CD8-positive, alpha-beta memory T cell (primary cell): ENCODE measurements at places on chromosomes 1 and 21. TPM values are rescaled to one million over a fixed set of nuclear protein-coding genes. Genes with fewer than 3 reads are reported as not detected.

GRCh38 chr1:167819849-167820683 lies 93.9 kb downstream of the ADCY10 start:
- H3K4me1 ChIP-seq, result no peaks in the 10 kb centered on the region
- H3K4me3 ChIP-seq, result no peak overlapping the region
- DNase-seq, result no peak
- H3K27me3 ChIP-seq, result no peaks in the 10 kb centered on the region
- peak overlapping the region; percentile 40 for H3K27ac ChIP-seq

GRCh38 chr1:235266325-235266724 lies 61.7 kb downstream of the ARID4B start:
- no peaks in the 10 kb centered on the region for H3K27me3 ChIP-seq
- no peak overlapping the region for H3K27ac ChIP-seq
- H3K4me3 ChIP-seq, result no peak overlapping the region
- no peak for DNase-seq
- peaks cover 33% of the 10 kb centered on the region for H3K4me1 ChIP-seq
- no peaks in the 10 kb centered on the region for H3K36me3 ChIP-seq

DNA sequence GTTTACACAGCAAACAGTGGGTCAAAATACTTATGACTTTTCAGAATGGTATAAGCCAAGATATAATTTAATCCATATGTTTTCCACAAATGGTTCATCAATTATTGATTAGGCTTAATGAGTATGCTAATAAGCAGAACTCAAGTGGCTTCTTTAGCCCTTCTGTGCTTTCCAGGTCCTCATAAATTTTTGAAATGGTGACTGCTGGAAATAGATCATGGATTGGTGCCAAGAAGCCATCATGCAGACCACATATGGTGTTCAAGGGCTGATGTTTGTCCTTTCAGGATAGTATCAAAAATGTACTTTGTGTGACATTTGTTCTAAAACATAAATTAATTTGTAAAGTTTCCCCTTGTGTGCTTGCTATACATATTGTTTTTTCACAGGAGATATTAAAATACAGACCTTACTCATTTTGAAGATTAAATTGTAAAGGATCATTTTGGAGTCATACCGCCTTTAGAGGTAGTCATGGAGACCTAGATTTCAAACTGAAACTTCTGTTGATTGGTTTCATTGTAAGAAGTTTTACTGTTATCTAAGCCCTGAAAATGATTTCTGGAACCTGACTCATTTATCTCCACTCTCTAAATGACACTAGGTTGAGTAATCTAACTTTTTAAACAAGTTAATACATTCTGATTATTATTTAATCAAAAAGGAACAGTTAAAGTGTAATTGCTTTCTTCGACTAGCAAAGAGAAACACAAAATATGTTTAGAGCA lies 507.9 kb downstream of the PLA2G4A start:
- H3K27ac ChIP-seq, result no peak overlapping the region
- H3K4me3 ChIP-seq, result no peak overlapping the region
- H3K36me3 ChIP-seq, result no peaks in the 10 kb centered on the region

DNA sequence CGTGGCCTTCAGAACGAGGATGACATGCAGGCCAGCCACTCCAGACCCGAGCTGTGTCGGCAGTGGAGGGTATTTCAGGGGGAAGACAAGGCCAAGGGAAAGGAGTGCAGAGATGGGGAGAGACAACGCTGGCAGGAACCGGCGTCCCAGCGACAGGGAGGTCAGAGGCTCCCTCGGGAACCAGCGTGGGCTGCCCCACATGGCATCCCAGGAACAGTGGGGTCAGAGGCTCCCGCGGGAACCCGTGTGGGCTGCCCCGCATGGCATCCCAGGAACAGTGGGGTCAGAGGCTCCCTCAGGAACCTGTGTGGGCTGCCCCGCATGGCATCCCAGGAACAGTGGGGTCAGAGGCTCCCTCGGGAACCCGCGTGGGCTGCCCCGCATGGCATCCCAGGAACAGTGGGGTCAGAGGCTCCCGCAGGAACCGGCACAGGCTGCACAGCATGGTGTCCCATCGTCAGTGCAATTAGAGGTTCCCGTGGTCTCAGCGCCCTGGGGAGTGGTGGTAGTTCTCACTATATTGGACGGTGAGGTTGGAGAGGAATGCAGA lies 43.0 kb downstream of the SLC19A1 start:
- H3K4me1 ChIP-seq, result no peaks in the 10 kb centered on the region
- no peaks in the 10 kb centered on the region for H3K27me3 ChIP-seq
- no peaks in the 10 kb centered on the region for H3K36me3 ChIP-seq

GRCh38 chr21:42041711-42042110 lies 29.4 kb upstream of the UMODL1 start:
- no peaks in the 10 kb centered on the region for H3K27me3 ChIP-seq
- no peak for DNase-seq

GRCh38 chr1:32501865-32502264 lies 37.0 kb downstream of the ZBTB8B start:
- H3K36me3 ChIP-seq, result no peaks in the 10 kb centered on the region
- peaks cover 9% of the 10 kb centered on the region for H3K27me3 ChIP-seq
- no peak overlapping the region for H3K27ac ChIP-seq
- no peak overlapping the region for H3K4me3 ChIP-seq
- no peak for DNase-seq

DNA sequence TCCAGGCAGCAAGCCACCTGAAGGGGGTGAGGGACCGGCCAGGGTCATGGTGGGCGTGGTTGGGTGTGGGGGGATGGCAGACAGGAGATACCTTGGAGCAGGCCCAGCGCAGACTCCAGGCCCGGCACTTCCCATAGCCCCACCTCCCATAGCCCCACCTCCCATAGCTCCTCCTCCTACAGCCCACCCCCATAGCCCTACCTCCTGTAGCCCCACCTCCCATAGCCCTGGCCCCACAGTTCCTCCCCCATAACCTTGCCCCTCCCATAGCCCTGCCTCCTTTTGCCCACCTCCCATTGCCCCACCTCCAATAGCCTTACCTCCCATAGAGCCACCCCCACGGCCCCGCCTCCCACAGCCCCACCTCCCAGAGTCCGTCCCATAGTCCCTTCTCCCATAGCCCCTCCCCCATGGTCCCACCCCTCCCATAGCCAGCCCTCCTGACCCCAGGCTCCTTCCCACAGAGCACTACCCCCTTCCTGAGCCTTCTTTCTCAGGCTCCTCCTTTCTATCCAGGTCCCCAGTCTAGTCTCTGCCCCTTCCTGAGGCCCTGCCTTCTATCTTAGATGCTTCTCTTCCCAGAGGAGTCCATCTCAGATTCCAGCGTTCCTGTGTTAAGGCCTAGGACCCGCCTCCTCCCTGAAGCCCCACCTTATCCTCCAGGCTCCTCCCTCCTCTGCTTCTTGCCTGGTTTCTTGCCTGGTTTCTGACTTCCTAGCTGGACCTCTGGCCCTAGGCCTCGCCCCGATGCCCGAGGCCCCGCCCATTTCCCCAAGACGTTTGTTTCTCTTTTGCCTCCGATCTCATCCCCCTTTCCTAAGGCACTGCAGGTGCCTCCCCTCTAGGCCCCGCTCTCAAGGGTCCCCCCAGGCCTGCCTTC lies 46.8 kb downstream of the PTPRU start:
- no peaks in the 10 kb centered on the region for H3K27me3 ChIP-seq
- H3K4me3 ChIP-seq, result no peak overlapping the region
- no peaks in the 10 kb centered on the region for H3K36me3 ChIP-seq
- H3K4me1 ChIP-seq, result no peaks in the 10 kb centered on the region
- no peak overlapping the region for H3K27ac ChIP-seq

- H3K4me3 ChIP-seq, result no peak overlapping the region
- no peaks in the 10 kb centered on the region for H3K36me3 ChIP-seq
- H3K4me1 ChIP-seq, result no peaks in the 10 kb centered on the region
- no peak for DNase-seq
- no peaks in the 10 kb centered on the region for H3K27me3 ChIP-seq
These were observed 466.5 kb downstream of the PCP4 start for GRCh38 chr21:40333731-40334130.

- no peaks in the 10 kb centered on the region for H3K4me1 ChIP-seq
- H3K36me3 ChIP-seq, result no peaks in the 10 kb centered on the region
- DNase-seq, result no peak
- no peaks in the 10 kb centered on the region for H3K27me3 ChIP-seq
- H3K27ac ChIP-seq, result no peak overlapping the region
- no peak overlapping the region for H3K4me3 ChIP-seq
These were observed 582.4 kb downstream of the LTN1 start for GRCh38 chr21:28410256-28410655.

- H3K4me1 ChIP-seq, result peaks cover 70% of the 10 kb centered on the region
- no peak overlapping the region for H3K27ac ChIP-seq
- no peaks in the 10 kb centered on the region for H3K36me3 ChIP-seq
- H3K27me3 ChIP-seq, result no peaks in the 10 kb centered on the region
- DNase-seq, result peak; percentile 13
- H3K4me3 ChIP-seq, result no peak overlapping the region
These were observed 36.8 kb downstream of the RAP1A start for GRCh38 chr1:111656086-111657017.

DNA sequence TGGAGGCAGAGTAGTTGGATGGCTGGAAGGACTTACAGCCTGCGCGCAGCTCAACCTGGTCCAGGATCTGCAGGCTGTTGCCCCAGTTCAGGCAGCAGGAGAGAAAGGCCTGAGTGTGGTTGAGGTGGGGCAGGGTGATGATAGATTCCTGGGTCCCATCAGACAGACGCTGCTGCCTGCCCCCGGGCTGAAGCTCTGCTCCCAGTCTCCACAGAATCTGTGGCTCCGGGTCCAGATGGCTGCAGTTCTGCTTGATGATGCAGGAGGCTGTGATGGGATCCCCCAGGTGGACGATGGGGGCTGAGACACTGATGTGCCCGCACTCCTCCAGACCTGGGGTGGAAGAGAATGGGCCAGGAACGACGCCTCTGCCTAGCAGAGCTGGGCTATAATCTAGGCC lies 7.4 kb downstream of the CSF3R start:
- no peak for DNase-seq
- H3K27ac ChIP-seq, result no peak overlapping the region
- H3K27me3 ChIP-seq, result no peaks in the 10 kb centered on the region
- H3K4me1 ChIP-seq, result no peaks in the 10 kb centered on the region
- no peak overlapping the region for H3K4me3 ChIP-seq
- H3K36me3 ChIP-seq, result no peaks in the 10 kb centered on the region

- no peak overlapping the region for H3K4me3 ChIP-seq
- H3K36me3 ChIP-seq, result no peaks in the 10 kb centered on the region
- no peak for DNase-seq
These were observed 59.5 kb downstream of the C21orf91 start for GRCh38 chr21:17759511-17760178.

DNA sequence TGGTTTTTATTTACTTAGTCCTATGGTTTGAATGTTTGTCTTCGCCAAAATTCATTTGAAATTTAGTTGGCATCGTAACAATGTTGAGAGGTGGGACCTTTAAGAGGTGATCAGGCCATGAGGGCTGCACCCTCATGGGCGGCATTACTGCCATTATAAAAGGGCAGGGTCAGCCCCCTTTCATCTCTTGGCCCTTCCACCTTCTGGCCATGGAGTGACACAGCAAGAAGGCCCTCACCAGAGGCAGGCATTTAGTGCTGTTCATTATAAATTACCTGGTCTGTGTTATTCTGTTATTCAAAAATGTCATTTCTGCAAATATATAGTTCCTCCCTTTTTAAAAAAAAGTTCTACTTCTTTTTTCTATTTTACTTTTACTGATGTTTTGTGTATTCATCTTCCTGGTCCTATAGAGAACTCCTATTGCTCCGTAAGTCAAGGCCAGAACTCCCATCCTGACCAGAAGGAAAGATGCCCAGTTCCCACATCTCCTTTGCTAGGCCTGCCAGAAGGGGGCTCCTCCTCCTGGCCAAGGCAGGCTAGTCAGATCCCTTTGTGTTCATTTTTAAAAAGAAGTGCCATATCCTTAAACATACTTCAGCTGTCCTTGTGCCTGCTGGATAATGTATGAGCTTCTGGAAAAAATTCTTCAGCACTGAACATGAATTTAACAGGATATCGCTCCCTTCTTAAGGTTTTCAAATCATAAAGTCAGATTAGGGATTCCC lies 10.0 kb upstream of the LBR start:
- H3K36me3 ChIP-seq, result no peaks in the 10 kb centered on the region
- H3K4me1 ChIP-seq, result peaks cover 18% of the 10 kb centered on the region
- no peak overlapping the region for H3K27ac ChIP-seq
- no peaks in the 10 kb centered on the region for H3K27me3 ChIP-seq
- DNase-seq, result no peak

DNA sequence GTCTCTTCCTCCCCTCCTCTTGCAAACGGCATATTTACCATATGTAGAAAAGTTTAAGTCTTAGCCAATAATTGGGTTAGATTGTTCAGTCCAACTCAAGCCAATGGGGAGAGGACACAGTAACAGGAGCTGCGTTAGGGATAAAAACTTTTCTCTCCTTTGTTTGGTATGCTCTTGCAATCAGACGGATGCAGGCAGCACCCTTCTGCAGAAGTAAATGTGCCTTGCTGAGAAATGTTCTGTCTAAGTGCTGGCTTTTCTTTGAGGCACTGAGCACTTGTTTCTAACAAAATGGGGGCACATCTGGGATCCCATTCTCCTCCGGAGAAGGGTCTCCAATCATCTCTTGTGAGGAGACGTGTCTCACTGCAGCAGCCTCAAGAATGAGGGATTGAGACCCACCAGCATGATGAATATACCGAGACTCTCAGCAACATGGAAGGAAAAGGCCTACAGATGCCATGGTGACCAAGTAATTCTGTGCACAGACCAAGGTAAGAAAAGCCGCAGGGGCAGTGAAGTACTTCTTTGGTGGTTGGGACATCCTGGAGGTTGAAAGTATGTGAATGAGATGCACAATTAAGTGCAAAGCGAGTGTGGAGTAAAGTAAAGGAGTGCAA lies 20.7 kb upstream of the GNG4 start:
- DNase-seq, result no peak
- H3K4me1 ChIP-seq, result no peaks in the 10 kb centered on the region
- no peak overlapping the region for H3K4me3 ChIP-seq
- H3K36me3 ChIP-seq, result peaks cover 16% of the 10 kb centered on the region
- no peak overlapping the region for H3K27ac ChIP-seq
- H3K27me3 ChIP-seq, result no peaks in the 10 kb centered on the region

DNA sequence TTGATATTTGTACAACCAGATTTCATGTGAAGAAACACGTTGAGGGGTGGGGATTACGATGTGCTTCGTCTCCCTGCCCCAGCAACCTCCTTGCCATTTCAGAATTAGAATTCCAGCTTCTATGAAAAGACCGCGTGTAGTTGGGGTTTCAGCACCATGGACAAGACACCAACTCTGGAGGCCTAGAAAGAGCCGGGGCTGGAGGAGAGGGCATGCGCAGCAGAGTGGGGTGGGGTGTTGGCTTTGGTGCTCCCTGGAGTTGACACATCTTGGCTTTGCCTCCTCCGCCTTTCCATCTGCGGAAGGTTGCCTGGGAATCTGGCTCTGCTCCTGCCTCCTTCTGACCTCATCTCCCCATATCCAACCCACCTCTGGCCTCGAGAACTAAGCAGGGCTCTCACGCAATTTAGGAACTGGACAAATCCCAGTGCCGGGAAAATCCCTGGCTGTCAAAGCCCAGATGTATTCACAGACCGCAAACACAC lies 11.8 kb downstream of the HTR6 start:
- H3K4me3 ChIP-seq, result no peak overlapping the region
- no peaks in the 10 kb centered on the region for H3K27me3 ChIP-seq
- H3K36me3 ChIP-seq, result no peaks in the 10 kb centered on the region
- no peak for DNase-seq
- H3K27ac ChIP-seq, result no peak overlapping the region
- H3K4me1 ChIP-seq, result no peaks in the 10 kb centered on the region

SHISAL2A gene
- 16.7 TPM for total RNA-seq

PTPRF gene
- 0.39 TPM for total RNA-seq

AADACL4 gene
- not detected for total RNA-seq

SLC45A1 gene
- total RNA-seq, result 0.31 TPM

GBP5 gene
- 67.2 TPM for total RNA-seq

SIM2 gene
- total RNA-seq, result not detected

CSF3R gene
- 0.11 TPM for total RNA-seq

PWP2 gene
- 15.5 TPM for total RNA-seq

KLF17 gene
- total RNA-seq, result not detected

LRRC38 gene
- not detected for total RNA-seq

IGSF3 gene
- total RNA-seq, result 1.8 TPM

RHBG gene
- total RNA-seq, result not detected

LRRC53 gene
- total RNA-seq, result not detected
